HFF-Myc (cell line): ENCODE measurements at places on chromosomes 11 and 22.

DNA sequence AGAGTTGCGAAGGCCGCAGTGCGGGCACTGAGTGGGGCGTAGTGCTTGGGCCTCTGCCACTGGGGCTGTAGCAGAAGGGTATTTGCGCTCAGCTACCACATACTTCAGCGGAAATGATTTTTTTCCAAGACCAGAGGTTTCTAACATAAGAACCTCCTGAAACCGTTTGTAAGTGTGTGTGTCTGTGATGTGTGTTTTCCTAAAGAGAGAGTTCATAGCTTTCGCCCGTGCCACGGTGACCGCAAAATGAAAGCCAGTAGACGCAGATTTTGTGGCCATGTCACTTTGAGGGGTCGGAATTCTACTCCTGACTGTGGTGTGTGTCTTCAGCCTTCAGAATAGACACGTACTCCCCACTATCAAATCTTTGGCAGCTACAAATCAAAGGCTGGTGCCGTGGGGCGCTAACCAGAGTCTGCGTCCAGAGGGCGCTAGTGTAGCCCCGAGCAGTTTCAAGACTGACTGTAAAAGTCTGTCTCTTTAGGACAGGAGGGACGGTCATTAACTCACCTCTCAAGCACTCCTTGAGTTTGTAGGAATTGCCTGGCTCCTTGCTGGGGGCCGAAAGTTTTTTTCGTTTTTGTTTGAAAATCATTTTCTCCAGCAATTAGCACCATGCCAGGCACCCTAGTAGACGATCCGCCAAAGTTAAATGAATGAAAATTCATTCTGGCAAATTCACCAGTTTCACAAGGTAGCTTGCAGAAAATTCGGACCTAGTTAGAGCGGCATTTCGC lies 2.5 kb upstream of the CALCA start:
- DNase-seq = no peak

- DNase-seq = no peak
Measured at GRCh38 chr22:27090611-27091011, 433.2 kb downstream of the MIAT start.

GRCh38 chr22:30195245-30196140 lies 51.1 kb downstream of the LIF start:
- no peak for DNase-seq

DNA sequence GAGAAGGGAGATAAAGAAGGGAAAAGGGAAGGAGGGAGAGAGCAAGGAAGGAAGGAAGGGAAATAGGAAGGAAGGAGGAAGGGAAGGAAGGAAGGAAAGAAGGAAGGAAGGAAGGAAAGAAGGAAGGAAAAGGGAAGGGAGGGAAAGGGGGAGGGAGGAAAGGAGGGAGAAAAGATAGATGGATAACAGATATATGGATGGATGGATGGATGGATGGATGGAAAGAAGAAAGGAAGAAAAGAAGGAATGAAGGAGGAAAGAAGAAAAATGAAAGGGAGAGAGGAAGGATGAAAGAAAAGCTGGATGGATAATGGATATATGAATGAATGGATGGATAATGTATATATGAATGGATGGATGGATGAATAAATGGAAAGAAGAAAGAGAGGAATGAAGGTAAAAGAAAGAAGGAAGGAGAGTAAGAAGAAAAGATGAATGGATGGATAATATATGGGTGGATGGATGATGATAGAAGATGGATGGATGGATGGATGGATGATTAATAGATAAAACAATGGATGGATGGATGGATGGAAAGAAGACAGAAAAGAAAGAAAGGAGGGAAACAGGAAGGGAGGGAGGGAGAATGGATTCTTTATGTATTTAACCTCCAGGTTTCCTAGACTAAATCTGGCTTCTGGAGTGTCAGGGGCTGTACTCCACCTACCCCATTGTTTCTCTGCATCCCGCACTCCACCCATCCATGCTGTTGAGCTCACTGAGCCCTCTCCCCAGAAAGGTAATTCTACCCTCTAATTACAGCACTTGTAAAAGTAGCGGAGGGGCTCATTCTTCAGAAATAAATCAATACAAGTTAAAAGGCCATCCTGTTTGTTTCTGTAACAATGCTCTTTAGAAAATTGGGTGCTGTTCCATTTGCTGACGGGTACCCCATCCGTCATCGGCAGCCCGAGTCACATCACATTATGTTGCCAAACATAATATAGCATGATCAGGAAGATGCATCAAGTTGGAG lies 506.1 kb downstream of the MIAT start:
- DNase-seq = no peak

DNA sequence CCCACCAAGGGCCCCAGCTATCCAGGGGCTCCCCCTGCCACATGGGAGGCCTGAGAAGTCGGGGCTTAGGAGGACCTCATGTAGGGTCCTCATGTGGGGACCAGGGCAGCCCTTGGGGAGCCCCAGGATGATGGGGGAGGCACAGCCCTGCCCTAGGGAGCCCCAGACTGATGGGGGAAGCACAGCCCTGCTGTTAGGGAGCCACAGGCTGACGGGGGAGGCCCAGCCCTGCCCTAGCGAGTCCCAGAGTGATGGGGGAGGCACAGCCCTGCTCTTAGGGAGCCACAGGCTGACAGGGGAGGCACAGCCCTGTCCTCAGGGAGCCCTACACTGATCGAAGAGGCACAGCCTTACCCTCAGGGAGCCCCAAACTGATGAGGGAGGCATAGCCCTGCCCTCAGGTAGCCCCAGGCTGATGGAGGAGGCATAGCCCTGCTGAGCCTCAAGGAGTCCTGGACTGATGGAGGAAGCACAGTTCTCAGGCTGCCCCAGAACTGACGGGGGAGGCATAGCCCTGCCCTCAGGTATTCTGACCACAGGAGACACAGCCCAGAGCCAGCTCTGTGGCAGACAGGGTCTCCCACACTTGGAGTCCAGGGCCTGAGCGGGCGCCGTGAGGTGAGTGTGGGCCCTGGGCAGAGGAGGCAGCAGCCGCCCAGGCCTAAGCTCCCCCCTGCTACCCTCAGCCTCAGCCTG lies 10.8 kb downstream of the PRR33 start:
- DNase-seq = no peak

GRCh38 chr22:28574159-28574788 lies 105.4 kb downstream of the TTC28 start:
- no peak for DNase-seq

DNA sequence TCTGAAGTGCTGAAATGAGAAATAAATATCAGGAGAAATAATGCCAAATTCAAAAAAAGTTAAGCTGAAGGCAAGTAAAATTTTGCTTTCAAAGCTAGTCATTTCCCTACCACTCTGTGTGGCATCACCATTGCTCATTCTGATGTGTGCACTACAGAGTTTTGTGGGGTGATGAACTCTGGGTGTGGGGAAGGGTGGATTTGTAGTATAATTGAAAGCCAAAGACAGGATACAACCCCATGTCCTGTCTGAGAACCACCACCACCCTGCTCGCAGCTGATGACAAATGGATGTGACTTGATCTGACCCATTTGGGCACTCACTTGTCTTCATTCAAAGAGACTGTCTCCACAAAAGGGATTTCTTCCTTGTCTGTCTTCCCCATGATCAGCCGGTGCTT lies 19.3 kb upstream of the TMEM9B start:
- no peak for DNase-seq

GRCh38 chr22:17965538-17966402 lies 58.6 kb downstream of the MICAL3 start:
- no peak for DNase-seq

DNA sequence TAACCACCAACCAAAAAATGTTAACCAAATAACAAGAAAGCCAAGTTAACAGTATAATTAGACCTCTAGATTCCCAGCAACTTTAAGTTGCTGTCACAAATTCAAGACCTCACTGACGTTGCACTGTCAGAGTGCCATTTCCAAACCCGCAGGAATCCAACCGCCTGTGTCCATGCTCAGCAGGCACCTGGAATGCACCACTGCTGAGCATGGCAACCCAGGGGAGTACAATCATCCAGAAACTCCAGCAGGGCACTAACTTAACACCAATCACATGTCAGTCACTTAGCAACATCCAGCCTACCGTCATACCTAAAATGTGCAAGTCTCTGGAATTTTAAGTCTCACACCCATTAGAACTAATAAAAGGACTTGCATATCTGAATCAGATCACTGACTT lies 48.8 kb downstream of the SMCO4 start:
- DNase-seq = no peak

DNA sequence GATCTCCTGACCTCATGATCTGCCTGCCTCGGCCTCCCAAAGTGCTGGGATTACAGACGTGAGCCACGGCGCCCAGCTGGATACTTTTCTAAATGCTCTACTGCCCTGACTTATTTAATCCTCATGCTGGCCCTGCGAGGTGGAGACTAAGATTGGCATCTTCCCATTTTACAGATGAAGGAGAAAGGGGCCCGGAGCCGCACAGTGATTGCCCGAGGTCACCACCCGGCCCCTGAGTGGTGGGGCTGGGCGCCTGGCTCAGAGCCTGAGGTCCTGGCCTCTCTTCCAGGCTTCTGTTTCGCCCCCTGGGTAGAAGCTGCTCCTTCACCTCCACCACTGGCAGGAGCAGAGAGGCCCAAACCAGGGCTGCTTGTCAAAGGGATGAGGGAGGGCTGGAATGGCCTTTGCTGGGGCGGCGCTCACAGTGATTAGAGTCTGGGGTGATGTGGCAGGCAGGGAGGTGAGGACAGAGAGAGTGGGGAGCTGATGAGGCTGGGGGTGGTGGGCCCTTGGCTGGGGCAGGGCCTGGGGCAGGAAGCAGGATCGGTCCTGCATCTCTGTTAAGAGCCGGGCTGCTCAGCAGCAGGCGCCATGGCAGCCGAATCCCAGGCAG lies 15.4 kb upstream of the MPPED1 start:
- DNase-seq = no peak

DNA sequence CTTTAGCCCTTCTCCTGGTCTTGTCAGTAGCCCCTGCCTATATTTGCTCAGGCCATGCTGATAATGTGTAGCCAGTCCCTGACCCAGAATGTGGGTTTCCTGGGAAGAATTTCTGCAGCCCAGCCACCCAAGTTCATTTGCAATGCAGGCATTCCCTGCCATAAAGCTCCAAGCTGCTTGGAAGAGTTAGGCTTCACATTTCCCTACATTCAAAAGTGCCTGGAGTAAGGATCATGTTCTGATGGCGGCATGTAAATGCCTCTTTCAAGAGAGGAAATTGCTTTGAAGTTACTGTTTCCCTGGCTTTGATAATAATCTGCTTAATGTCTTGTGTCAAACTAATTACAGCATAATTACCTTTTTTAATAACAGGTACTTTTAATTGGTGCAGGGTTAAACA lies 266.1 kb downstream of the MIAT start:
- DNase-seq = no peak

DNA sequence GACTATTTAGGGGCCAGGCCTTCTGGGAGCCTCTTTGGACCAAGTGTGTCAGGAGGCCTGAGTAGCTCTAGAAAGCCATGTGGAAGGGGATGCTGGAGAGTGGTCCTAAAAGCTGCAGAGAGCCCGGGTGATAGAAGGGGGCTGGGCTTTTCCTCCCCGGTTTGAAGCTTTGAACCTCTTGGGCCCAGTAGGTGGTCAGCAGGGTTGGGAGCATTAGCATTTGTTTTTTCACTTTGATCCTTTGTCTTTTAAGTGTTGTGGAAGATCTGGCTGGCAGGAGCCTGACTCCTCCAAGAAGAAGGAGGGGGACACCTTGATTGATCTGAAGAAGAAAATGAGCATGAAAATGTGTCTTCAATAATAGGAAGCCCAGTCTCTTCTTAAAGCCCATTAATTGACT lies 596.6 kb downstream of the INSC start:
- DNase-seq = no peak

- no peak for DNase-seq
Measured at GRCh38 chr22:20147237-20147988, 3.4 kb downstream of the CCDC188 start.

DNA sequence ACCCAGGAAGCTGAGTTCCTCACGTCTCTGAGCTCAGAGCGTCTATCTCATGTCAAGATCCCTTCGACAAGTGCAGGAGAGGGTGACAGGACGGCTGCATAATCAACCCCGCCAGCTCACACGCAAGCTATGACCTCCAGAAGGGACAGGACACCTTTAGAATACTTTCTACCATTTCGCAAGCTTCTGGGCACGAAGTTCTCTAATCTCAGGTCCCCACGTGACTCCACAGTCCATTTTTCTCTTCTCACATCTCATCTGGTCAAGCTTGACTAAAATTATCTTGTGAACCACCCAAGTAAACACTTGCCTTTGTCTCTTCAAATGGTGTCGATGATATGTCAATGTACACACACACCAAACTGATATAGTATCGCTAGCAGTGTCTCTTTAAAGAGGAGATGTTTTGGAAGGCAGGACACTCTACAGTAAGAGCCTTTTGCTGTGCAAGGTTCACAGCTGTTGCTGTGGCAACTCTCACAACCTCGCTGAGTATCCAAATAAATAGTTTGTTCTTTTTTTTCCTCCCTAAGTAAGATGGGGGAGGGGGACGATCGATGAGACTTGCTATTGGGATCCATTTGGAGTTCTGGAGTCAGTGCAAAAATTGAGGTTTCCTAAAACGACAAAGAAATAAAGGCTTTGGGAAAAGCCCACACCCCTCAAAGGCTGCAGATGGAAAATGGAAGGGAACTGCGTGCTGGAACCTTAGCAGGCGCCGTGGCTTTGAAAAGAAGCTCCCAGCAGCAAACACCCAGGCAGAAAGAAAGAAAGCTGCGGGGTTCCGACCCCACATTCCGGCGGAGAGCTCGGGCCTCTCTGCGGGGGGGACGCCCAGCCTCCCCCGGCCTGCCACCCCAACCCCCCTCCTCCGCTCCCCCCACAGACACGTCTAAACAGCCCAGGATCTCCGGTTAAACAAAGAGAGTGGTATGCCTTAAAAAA lies 215.4 kb upstream of the UBASH3B start:
- DNase-seq = no peak

- DNase-seq = no peak
Measured at GRCh38 chr11:9903579-9903978, 239.7 kb downstream of the SWAP70 start.

DNA sequence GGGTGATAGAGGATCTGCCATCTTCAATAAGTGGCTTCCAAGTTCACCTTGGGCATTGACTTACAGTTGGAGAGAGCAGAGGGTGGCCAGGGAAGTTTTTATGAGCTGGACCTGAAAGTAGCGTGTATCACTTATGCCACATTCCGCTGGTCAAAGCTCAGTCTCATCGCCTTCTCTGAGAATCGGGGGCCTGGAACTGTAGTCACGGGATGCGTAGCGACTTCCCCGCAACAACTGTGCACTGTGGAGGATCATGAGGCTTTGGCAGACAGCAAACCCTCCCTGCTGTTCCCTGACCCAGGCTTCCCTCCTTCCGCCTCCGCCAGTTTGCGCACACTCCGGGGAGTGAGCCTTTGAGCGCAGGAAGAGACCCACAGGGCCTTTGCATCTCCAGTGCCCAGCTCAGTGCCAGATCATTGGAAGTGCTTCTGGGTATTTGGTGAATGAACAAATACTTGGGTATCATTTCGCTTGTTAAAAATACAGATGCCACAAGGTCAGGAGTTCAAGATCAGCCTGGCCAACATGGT lies 95.5 kb downstream of the CEP164 start:
- DNase-seq = no peak

- no peak for DNase-seq
Measured at GRCh38 chr22:35620624-35621251, 3.6 kb upstream of the MB start.

GRCh38 chr11:3947061-3947460 lies 91.6 kb downstream of the STIM1 start:
- DNase-seq = no peak
